ENCODE measurements at places on chromosomes 2 and 18.
A peak's percentile ranks its signal among the peaks of the same experiment; 100 is the strongest.

DNA sequence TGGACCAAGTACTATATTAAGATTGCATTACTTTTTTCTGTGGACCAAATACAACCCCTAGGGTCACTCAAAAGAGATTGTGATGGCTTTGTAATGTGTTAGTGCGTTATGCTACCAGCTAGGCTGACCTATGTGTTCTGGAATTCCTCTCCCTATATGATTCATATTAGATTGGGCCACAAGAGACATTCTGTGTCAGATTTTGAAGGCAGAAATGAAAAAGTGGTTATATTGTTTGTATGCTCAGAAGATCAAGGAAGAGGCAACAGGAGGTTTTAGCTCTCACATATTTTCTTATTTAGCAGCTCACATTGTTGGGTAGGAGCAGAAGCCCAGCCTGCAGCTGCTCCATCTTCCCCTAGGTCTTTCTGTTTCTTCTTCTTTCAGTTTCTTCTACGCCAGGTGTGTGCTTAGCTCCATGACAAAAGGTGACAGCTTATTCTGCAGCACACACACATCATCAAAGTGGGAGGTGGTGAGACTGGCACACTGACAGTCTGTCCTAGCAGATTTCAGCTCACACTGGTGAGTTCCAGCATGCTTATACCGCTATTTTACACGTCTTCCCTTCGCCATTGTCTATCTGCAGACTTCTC, 156.8 kb upstream of the UBE2E3 start:
- DNase-seq = no peak

DNA sequence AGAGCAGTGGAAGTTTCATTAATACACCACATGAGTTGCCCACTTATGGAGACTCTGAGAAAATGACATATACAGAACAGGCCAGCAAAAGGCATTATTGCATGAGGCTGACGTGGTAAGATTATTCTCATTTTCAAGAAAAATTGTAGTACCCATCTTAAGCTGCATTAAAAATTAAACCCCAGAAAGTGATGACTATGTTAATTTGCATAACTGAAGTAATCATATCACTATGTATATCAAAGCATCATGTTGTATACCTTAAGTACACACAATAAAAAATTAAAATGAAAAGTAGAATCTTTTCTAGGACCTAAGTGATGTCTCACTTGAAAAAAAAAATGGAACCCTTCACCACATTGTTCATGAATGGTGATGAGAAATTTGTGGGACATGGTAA, 32.0 kb downstream of the DNAH6 start:
- DNase-seq = no peak

GRCh38 chr2:42084231-42084671, 36.4 kb downstream of the PKDCC start:
- no peak for DNase-seq

DNA sequence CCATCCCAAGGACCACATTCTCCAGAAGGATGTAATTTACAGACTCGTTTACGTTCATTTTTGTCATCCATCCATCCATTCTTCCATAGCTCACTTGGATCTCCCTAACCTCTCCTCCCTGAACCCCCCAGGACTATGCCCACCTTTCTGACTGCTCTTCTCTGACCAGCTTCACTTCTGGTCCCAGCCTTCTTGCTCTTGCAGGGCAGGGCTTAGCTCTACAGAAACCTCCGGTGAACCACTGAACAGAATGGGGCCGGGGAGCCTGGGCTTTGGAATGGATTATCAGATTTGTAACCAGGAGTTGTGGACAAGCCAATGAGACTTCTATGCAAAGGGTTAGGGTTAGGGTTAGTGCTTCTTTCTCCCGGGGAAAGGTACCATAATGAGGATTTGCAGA, 95.0 kb downstream of the TGFA start:
- no peak for DNase-seq

GRCh38 chr2:132790207-132790785, 120.3 kb upstream of the LYPD1 start:
- no peak for DNase-seq

DNA sequence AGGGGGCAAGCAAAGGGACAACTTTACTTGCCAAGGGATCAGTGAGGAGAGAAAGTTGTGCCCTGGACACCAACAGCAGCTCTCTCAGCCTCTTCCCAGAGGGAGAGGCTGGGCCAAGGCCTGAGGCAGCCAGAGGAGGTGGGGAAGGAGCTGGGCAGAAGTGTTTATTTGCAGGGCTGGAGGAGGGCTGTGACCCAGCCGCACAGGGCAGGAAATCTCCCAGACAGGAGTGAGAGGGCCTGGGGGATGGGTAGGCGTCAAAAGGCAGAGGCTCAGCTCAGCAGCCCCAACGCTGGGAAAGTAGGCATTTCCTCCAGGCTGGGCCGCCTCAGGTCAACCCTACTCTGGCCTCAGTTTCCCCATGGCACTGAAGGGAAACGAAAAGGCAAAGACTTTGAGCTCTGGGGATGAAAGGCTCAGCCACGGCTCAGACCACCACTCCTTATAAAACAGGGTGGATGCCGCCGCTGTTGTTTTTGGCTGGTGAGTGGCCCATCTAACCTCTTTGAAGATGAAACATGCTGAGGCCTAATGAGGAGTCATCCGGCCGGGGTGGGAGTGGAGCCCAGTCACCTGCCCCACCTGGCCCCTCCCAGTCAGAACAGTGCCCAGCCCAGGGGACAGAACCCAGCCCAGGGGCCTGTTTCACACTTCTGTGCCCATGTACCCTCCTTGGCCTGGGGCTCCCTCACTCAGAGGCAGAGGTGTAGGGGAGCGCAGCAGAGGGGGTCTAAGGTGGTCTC, 21.9 kb upstream of the SEMA4C start:
- DNase-seq = peak; percentile 60
